Spleen (tissue), 13 donors: ENCODE measurements at places on chromosomes 5 and 9. TPM values are rescaled to one million over a fixed set of nuclear protein-coding genes. Genes with fewer than 3 reads are reported as not detected.
A peak's percentile ranks its signal among the peaks of the same experiment; 100 is the strongest.

DNA sequence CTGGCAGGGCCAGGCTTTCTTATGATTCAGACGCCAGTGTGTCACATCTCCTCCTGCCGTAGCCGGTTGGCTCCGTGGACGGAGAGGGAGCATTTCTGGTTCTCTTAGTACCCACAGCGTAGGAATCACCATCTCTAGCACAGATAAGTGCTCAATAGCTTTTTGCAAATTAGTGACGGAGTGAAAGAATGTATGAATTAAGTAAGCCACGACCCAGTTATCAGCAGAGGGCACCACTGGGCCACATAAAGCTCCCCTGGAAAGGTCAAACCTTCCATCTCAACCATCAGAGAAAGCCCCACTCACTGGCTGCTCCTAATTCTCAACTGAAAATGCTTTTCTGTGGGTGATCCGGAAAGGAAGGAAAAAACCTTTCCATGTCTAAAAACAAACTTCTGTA lies 317.0 kb upstream of the ADCY2 start:
- H3K4me3 ChIP-seq, result no peak overlapping the region
- H3K4me1 ChIP-seq, result no peaks in the 10 kb centered on the region
- no peak for DNase-seq
- no peak overlapping the region for H3K27ac ChIP-seq

GRCh38 chr5:9624196-9624947 lies 5.8 kb downstream of the TAS2R1 start:
- no peak overlapping the region for H3K4me3 ChIP-seq
- H3K27me3 ChIP-seq, result no peaks in the 10 kb centered on the region
- H3K36me3 ChIP-seq, result no peaks in the 10 kb centered on the region
- no peak for DNase-seq
- H3K27ac ChIP-seq, result no peak overlapping the region

- peak overlapping the region; percentile 82 for H3K27ac ChIP-seq
- no peaks in the 10 kb centered on the region for H3K36me3 ChIP-seq
- no peaks in the 10 kb centered on the region for H3K27me3 ChIP-seq
- H3K4me1 ChIP-seq, result peaks cover 5% of the 10 kb centered on the region
- H3K4me3 ChIP-seq, result no peak overlapping the region
Measured at GRCh38 chr5:14574096-14574495, 7.5 kb upstream of the OTULINL start.

DNA sequence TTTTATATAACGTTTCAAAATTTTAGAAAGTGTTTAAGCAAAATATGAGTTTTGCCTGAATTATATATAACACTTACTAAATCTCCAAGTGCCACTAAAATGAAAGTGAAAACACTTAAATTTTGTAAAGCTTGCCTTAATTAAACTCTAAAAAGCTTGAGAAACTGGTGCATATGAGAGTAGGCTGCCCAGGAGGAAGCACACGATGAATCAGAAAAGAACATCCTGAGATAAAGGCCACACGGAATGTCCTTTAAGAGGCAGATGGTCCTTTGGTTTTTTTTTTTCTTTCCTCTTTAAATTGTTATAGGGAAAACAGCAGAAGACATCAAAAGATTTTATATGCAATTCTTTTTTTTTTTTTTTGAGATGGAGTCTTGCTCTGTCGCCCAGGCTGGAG lies 60.3 kb downstream of the HABP4 start:
- no peaks in the 10 kb centered on the region for H3K36me3 ChIP-seq

DNA sequence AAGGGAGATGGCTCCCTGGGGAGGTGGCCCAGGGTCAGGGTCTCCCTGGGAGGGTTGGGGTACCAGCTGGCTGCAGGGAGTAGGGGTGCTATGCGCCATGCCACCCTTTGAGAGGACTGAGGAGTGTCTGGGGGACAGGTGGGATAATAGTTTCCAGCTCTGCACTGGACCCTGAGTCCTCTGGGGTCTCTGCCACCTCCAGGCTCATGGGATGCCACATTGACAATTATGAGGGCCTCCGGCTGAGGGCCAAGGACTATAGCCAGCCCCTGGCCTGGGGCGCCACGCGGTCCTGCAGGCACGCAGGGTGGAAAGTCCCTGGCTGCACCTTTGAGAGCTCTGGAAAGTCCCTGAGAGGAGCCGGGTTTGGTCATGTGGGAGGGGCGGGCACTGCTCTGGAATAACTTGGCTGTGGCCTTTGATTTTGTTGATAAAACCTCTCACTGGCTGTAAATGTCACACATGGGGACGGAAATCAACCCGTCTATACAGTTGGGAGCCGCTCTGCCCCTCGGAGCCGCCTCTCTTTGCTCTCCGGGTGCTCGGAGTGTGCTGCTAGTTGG lies 16.0 kb downstream of the TRAF2 start:
- peaks cover 38% of the 10 kb centered on the region for H3K4me1 ChIP-seq
- no peaks in the 10 kb centered on the region for H3K36me3 ChIP-seq
- H3K27me3 ChIP-seq, result no peaks in the 10 kb centered on the region

Gene ZNF658
- 4.3 TPM for total RNA-seq

Gene FRRS1L
- total RNA-seq, result not detected
